Omental fat pad (tissue), 4 donors: ENCODE measurements at places on chromosomes 12 and 14. TPM values are rescaled to one million over a fixed set of nuclear protein-coding genes. Genes with fewer than 3 reads are reported as not detected.

- no peak for DNase-seq
Observed at GRCh38 chr14:67941456-67942018, 122.0 kb downstream of the RAD51B start.

- DNase-seq, result no peak
Observed at GRCh38 chr12:6903722-6904121, 900 bp upstream of the LRRC23 start.

- no peak for DNase-seq
Observed at GRCh38 chr14:55847766-55848165, 267.8 kb downstream of the KTN1 start.

DNA sequence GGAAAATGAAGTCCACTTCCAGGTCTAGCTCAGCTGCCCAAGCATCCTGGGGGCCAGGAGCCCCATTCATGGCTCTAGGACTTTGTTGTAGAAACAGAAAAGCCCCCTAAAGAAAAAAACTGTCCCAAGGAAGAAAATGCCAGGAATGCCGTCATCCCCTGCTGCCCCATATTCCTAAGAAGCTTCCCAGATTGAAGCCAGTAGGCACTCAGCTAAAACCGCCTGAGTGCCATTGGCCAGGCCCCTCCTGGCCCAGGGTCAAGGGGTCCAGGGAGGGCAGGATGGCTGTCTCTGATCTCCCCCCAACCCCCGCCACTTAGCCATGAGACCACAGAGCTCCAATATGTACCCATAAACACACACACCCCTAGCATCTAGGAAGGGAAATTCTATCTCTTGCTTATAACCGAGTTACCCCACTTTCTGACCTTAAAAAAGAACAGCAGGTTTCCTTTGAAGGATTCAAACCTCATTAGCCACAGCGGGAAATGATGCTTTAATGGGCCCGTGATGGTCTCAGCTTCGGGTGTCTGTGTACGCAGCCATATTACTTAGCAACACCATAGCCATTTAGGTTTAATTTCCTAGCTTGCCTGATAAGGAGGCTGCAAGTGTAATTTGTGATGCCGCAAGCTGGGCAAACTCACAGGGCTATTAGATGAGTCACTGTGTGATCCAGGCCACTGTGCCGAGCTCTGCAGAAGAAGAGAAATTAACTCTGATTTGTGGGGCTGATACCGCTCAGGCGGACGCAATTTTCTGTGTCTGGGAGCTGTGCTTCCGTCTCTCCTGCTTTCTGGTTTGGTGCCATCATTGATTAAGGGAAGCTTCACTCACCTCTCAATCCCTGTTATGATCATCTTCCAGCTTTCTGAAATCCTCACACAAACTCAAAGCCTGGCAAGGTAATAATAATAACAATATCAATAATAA is 84.2 kb downstream of the GCH1 start:
- no peak for DNase-seq

GPR132 gene
- total RNA-seq, result 2.7 TPM

PRB2 gene
- not detected for total RNA-seq
